ENCODE measurements at places on chromosomes 2 and 18.

GRCh38 chr2:23803965-23804542 lies 122.9 kb downstream of the ATAD2B start:
- no peak for DNase-seq

DNA sequence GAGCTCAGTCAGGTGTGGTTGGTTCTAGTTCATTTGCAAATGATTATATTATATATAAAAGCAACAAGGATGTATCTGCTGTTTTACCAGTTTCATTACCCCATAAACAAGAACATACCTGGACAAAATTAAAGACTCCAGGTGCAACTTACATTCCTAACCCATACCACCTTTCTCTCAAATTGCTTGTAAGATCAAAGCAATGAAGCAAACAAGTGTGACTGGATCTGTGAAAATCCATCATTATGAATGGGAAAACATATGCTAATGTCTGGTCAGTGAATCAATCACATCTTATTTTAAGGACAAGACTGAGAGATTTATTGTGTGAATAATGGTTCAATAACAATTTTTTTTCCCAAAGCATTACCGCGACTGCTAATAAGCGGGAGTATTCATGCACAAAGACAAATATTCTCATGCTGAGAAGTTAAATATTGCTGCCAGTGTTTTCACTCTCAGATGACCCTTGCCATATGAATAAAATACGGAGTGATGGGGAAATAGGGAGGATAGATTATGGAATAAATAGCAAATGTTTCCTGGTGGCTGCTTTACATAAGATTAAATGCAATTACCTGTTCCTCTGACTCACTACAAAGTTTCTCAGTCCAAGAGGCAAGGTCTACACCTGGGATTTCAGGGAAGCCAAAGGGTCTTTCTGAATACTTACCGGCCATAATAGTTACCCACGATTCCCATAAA lies 59.3 kb downstream of the WDR75 start:
- DNase-seq: no peak

DNA sequence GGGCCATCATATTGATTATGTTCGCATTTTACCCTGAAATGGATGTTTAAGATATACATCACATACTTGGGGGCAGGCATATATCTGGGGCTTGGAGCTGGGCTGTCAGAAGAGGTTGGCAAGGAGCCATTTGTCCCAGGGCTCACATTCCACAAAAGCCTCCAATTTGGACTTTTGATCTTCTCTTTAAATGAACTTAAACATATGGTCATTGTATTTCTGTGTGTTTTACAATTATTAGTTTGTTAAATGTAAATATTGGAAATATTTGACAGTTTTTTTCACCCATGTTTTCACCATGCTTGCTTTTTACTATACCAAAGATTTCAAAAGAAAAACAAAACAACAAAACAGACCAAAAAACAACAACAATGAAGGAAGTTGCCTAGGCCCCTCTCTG lies 165.8 kb upstream of the MEIS1 start:
- DNase-seq: no peak

- no peak for DNase-seq
These were observed 7.6 kb downstream of the ITGA6 start for GRCh38 chr2:172434821-172435605.

DNA sequence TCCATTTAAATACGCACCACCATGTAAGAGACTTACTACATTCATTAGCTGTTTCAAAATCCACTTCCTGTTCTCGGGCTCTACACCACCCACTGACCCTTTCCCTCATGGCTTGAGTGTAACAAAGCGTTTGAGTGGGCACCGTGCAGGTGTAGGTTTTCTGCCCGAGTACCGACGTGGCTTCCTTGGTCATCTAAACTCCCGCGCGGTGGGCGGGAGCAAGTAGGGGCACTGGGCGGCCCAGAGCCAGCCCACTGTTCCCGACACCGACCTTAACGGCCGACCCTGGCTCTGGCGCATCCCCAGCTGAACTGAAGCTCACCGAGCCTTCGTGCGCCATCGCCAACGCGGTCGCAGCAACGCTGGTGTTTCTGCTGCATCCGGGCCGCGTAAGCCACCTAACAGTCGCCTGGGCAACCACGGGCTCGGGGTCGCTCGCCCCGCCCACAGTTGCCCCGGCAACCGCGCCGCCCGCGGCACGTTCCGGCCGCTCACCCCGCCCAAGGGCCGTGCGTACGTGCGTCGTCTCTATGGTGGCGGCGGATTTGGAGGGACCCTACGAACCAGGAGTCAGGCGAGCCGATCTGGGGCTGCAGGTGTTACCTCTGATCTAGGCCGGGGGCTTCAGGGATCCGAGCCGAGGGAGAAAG lies at the start of the genes C2orf81 and WDR54:
TSS of gene C2orf81 (minus strand) at position 399 of the 650 bp plus-strand sequence. CDS start at position 340, 59 bp downstream.
TSS of gene WDR54 (plus strand) at position 510 of the 650 bp plus-strand sequence. CDS start 424 bp downstream, outside the sequence.
- DNase-seq: peak; percentile 86

DNA sequence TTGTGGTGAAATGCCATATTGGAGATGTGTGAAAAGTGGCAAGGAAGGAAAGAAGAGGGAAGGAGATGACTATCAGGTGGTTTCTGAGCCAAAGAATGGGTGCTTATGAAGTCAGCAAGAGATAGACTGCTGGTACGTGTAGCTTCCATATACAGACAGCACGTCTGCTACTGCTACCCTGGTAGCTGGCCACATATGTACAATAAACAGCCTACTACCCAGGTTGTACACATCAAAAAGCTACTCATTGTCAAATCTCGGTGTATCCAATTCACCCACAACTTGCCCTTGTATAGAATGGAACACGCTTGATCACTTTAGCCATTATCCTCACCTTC lies 761.8 kb downstream of the LRRTM4 start:
- no peak for DNase-seq

DNA sequence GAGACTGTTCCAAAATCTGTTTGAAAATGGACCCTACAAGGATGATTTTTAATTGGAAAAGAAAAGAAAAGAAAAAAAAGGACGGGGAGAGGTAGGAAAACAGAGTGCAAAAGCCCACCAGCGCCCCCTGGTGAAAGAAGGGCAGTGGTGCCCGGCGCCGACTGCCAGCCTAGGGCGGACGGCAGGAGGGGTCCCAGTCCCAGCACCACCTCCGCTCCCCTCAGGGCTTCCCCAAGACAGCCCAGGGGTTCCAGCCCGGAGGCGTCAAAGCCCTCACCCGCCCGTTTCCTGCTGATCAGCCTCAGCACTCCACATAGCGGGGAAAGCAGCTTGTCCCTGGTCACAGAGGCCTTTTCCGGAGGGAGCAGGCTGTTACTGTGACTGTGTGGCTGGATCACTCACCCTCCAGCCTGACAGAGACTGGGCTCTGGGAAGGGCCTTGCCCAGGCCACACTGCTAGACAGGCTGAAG lies 213.9 kb downstream of the TFCP2L1 start:
- no peak for DNase-seq

DNA sequence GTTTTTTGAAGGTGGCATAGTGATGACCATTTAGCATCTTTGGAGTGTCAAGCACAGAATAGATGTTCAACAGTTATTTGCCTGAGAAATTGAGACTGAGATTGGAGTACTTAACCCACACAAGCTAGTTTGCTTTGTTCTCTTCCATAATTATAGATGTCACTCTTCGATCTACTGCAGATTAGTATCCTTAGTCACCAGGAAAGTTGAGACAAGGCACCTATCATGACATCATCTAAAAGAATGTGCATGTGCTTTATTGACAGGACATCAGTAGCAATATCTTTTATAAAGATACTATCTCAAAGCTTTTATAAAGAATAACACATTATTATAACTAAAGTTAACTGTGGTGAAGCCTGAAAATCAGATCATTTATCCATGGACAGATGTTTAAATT lies 6.4 kb downstream of the VRK2 start:
- no peak for DNase-seq

DNA sequence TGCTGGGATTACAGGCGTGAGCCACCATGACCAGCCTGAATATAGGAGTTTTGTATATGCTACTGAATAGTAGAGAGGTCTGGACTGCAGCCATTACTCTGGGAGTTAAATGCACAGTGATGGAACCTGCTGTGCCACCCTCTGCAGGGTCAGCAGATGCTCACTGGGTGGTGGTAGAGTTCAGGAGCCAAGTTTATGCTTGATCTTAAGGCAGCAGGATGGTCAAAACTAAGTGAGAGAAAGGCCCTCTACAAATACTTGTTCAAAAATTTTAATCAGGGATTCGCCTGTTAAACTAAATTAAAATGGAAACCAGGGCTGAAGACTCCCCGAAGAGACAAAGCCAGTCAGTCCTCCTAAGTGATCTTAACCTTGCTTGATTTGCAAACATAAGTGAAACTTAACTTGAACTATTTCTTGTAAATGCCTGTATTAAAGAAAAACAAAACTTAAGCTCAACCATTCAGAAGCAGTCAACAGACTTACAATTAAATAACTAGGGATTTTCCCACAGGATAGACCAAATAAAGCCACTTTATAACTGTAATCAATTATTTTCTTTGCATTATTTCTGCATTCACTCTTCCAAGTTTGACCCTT lies 4.2 kb upstream of the WDFY1 start:
- DNase-seq: no peak

DNA sequence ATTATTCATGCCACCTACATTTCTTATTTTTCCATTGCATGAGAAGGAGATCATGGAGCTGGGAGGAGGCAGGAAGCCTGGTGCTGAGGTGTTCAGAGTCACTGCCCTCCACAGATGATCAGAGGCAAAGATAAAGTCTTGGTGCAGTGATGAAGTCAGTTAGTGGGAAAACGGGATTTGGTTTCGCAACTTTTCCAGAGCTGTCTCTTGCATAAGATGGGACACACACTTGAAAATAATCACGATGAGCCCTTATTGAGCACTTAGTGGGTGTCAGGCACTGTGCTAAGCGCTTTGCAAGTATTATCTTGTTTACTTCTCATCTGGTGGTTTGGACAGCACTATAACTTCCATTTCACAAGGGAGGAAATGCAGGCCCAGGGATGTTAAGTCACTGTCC lies 222.1 kb upstream of the SMAD2 start:
- DNase-seq: no peak

DNA sequence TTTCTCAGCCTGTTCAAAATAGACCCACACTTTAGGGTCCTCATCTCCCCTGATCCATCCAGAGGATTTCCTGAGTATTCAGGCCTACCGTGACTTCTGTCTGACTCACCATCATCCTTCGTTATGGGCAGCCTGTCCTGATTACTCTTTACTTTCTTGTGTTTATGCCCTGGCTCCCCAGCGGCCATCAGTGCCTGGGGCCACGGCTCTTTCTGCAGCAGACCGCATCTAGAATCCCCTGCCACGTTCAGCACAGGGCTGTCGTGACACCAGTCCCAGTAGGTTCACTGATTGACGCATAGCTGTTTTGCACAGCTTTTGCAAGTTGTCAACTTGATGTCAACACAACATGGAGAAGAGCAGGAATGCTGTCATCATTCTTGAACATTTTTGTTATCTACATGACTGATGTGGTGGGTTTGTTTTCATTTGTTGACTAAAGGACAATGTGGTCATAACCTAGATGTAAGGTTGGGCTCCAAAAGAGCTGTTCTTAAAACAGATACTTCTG lies 225.6 kb downstream of the HAUS1 start:
- DNase-seq: no peak

DNA sequence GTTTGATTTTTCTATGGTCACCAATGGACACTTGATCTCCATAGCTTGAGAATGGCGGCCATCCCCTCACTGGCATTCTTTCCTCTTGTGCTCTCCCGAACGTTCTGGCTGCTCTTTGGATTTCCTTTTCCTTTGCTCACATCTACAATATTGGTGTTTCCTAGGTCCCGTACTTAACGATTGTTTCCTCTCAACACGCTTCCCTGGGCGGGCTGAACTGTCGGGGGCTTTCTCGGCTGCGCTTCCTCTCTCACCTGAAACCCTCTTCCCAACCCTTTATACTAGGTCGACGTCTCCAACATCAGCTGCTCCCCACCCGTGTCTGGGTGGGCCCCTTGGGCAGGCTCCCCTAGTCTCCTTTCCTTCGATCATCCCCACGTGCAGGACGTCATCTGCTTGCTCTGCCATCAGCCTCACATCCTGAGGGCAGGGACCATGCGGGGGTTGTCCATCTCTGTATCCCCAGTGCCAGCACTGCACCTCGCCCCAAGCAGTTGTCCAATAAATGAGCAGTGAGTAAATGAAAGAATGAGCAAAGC lies 634 bp upstream of the DIS3L2 start:
- peak; percentile 5 for DNase-seq

DNA sequence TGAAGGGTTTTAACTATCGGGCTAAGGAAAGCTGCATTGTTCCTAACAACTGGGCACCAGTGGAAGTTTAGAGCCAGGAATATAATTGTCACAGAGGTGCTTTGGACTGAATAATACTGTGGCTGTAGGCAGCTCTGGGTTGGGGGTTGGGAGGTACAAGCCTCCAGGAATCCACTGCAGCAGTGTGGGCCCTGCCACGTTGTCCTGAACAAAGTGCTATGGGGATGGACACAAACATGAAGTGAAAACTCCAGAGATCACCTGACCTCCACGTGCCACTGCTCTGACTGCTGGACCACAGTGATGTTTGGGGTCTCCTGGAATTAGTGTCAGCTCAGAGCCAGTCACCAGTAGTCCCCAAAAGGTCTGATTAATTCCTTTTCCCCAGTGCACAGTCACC lies 110.9 kb downstream of the BCL2 start:
- DNase-seq: no peak

GRCh38 chr2:85560812-85561279 lies 447 bp downstream of the GGCX start:
- no peak for DNase-seq

- DNase-seq: no peak
These were observed 40.9 kb upstream of the KCNG2 start for GRCh38 chr18:79756826-79757225.

DNA sequence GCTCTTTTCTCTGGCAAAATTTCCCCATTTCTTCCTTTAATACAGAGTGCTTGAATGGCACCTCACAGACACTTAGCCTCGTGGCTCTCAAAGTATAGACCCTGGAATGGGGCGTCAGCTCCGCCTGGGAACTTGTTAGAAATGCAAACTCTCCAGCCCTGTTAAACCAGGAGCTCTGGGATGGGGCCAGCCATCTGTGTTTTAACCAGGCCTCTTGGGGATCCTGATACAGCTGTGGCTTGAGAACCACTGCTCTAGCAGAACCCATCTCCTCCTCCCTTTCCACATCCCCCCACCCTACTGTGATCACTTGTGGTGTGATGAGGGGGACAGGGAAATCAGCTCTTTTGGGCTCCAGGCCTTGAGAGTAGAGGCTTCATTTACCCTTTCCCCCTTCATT lies 15.9 kb downstream of the LTBP1 start:
- DNase-seq: no peak

GRCh38 chr2:113075030-113075429 lies 7.3 kb downstream of the IL1F10 start:
- no peak for DNase-seq

DNA sequence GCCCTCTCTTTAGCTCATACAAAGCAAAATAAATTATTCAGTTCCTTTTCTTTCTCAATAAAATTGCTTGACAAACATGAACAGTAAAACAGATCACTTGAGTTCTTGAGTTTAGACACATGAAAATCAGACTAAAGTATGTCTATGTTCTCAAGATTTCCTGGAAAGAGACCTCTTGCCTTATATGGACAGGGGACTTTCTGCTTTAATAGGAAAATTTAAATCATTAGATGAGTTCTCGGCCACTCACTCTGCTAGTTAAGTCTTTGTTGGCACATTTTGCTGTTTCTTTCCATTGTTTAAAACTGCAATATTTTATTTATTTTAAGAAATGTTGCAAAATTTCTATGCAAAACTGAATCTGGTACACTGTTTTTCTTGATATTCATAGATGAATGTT lies 207.8 kb downstream of the RND3 start:
- no peak for DNase-seq

- DNase-seq: no peak
These were observed 120.3 kb upstream of the LYPD1 start for GRCh38 chr2:132790207-132790785.
